Stimulated activated CD4-positive, alpha-beta T cell treated with anti-CD3 and anti-CD28 coated beads, TNF-alpha, amount 100 ng/mL, for 48 hours (primary cell): ENCODE measurements at places on chromosomes 16 and 17.

DNA sequence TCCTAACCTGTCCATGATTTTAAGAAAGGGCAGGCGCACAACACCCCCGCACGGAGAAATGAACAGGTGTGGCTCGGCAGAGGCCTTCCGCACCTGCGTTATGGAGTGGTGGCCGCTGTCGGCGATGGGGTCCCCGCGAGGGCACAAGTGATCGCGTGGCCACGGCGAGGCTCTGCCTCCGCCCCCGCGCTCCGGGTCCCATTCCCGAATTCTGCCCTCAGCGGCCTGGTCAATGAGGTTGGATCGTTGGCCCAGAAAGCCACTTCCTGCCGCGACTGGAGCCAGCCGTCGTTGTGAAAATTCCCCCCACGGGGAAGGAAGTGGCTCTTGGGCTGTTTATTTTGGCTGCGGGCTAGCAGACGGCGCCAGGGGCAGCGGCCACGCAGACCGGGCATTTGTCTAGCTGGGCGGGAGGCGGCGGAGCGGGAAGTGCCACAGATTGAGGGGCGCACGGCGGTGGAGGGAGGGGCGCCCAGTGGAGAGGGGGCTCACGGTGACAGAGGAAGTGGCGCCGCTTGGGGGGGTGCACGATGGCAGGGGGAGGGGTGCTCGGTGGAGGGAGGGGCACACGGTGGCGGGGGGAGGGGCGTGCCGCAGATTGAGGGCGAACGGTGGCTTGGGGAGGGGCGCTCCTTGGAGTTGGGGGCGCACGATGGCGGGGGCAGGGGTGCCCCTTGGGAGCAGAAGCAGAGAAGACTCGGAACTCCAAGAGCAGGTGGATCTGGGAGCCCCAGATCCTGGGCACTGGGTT, 25.0 kb downstream of the MRC2 start:
- DNase-seq = peak; percentile 14

DNA sequence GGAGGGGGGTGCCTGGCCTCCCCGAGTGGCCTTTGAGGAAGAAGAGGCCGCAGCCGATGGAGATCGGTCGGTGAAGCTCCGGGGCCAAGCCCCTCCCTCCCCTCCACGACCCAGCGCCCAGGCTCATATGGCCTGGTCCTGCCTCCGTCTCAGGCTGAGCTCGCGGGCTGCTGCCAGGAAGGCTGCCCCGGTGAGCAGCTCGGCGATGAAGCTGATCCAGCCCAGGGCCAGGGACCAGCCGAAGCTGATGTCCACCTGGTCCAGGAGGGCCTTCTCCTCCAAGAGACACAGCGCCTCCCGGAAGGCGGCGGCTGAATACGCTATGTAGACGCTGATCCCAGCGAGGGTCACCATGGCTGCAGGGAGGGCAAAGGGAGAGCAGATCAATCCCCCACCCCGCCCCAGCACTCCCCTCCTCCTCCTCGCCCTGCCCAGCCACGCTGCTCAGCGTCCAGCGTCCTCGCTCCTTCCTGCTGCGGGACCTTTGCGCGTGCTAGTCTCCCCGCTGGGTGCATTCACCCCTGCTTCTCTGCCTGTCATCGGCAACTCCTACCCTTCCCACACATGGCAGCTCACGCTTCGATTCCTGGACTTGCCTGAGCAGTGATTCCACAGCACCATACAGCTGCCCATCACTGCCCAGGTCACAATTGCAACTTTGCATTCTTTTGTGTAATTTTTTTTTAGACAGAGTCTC, 20.5 kb downstream of the TMEM114 start:
- no peak for DNase-seq

- no peak for DNase-seq
These were observed 12.8 kb downstream of the CRISPLD2 start for GRCh38 chr16:84832488-84833143.

DNA sequence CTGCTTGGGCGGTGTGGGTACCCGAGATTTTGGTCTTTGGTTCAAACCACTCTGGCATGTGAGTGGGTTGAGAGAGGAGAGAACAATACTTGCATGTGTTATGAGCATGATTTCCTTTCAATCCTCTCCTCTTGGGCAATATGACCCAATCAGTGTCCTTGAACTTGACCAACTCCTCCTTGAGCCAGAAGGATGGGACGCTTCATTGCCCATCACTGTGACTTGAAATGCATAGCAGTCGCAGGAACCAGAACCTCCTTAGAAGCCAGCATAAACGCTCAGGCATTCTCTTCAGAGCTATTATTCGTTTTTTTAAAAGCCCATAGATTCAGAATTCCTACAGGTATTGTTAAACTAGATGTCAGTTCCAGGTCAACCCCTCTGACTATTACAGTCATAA, 367.4 kb downstream of the HAPSTR1 start:
- DNase-seq = no peak

DNA sequence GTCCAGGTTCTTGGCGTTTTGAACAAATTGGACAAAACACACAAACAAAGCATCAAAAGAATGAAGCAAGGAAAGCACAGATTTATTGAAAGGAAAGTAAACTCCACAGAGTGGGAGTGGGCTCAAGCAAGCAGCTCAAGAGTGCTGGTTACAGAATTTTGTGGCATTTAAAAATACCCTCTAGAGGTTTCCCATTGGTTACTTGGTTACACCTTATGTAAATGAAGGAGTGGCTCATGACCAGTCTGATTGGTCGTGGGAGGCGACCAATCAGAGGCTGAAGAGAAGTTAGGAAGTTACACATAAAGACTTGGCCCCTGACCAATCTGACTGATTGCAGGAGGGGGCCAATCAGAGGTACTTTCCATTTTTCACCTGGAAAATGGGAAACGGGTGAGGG, 1373.8 kb upstream of the GOT2 start:
- DNase-seq = no peak

DNA sequence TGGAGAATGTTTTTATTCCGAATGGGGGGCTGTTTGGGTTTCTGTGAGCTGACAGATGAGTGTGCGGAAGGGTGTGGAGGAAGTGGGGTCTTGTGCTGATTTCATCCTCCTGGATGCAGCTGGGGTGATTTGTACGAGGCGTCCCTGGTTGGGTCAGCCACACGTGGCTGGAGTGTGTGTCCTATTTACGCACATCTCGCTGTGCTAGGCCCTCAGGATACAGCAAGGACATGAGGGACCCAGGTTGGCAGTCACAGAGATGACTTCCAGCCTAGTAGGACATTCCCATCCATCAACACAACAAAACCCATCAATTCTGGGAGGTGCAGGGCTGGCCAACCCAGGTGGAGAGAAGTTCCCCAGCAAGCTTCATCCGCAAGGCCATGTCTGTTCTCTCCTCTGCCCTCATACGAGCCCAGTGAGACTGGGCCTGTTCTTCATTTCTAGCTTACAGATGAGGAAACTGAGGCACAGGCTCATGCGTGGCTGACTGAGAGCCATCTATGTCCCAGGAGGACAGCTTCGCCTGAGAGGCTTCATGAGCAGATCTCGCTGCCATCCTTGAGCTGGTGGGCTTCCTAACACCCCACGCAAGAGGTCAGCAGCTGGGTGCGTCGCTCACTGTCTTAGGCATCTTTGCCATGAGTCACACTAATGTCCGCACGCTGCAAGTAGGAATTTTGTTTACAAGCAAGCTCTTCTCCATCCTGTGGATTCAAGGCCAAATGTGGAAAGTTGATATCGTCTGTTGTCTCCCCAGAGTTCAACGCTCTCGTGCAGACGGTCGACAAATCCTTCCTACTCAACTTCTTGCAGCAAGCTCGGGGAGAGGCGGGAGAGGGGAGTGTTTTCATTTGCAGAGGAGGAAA, 24.4 kb downstream of the IRF8 start:
- no peak for DNase-seq

GRCh38 chr17:47621293-47622179, 28.2 kb upstream of the KPNB1 start:
- DNase-seq = no peak

- DNase-seq = no peak
These were observed 530.4 kb downstream of the XYLT1 start for GRCh38 chr16:16940351-16940750.

GRCh38 chr17:48011405-48012150, 26.0 kb downstream of the COPZ2 start:
- DNase-seq = peak; percentile 38

- DNase-seq = no peak
These were observed 9.2 kb upstream of the MSLN start for GRCh38 chr16:751152-752006.

DNA sequence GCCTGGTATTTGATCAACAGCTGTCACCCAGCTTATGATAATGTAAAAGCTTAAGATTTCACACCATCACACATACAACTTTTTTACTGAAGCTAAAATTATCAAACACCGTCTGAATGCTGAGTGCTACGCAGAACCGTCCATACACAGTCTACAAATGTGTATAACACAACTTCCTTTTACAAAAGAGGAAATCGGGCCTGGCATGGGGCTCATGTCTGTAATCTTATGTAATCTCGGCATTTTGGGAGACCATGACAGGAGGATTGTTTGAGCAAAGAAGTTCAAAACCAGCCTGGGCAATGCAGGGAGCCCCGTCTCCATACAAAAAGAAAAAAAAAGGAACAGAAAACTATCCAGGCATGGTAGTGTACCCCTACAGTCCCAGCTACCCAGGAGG, 19.6 kb upstream of the QRICH2 start:
- DNase-seq = no peak

DNA sequence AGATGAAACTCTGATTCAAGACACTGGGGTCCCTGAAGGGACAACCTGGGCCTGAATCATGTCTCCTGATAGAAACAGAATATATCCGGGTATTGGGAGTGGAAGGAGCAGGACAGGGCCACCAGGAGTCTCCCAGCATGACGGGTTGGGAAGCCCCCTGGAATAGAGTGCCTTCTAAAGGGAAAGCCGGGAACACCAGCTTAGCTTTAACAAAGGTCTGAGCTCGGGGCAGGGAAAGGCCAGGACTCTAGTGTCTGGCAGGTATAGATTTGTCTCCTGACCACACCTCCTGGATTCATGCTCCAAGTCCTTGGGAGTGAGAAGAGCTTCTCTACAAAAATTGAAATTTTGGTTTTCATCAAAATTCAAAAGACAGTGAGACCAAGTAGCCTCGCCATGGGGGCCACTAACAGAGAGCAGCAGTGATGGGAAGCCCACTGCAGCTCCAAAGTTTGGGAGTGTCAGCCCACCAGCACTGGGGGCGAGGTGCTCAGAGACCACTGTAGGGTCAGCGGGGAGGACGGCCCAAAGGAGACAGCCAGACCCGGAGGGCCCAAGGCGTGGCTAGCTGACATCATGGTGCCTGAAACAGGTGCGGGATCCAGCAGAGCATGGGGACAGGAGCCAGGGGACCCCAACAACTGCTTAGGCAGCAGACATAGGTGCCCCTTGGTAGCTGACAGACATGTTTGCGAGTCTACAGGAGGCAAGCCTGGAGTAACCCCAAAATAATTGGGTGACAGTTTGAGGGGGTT, 81.0 kb downstream of the C16orf78 start:
- DNase-seq = no peak

DNA sequence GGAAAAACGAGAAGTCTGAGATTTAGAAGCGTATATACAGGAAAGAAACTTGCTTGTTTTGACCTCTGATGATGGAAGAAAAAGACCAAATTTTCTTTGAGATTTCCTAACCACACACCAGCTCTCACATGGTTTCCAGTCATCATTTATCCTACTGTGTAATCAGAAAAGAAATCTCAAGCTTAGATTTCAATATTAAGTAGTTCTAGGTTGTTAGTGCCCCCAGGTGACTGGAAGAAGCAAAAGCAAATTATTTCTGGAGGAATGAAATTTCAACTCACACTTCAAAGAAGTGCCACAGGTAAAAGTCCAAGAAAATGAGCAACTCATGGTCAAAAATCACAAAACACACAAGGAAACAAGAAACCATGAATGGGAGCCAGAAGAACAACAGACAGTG, 51.8 kb upstream of the KDM6B start:
- no peak for DNase-seq

GRCh38 chr17:20235747-20236146, 226.6 kb downstream of the SPECC1 start:
- DNase-seq = no peak

DNA sequence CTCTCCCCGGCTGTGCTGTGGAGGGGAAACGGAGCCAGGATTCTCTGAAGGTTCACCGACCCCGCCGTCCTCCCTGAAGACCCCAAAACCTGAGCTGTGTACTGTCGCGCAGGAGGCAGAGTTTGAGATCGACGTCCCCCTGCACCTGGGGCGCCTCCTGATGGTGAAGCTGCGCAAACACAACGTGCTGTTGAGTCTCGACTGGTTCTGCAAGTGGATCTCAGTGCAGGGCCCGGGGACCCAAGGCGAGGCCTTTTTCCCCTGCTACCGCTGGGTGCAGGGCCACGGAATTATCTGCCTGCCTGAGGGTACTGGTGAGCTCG, 62.6 kb upstream of the TEKT1 start:
- peak; percentile 15 for DNase-seq

DNA sequence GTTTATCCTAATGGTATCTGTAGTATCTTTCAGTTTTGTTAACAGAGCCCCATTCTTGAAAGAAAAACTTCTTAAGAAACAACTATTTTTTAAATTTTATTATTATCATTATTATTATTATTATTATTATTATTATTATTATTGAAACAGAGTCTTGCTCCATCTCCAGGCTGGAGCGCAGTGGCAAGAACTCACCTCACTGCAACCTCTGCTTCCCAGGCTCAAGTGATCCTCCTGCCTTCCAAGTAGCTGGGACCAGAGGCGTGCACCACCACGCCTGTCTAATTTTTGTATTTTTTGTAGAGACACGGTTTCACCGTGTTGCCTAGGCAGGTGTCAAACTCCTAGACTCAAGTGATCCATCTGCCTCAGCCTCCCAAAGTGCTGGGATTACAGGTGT, 23.4 kb downstream of the SUPT6H start:
- DNase-seq = no peak

DNA sequence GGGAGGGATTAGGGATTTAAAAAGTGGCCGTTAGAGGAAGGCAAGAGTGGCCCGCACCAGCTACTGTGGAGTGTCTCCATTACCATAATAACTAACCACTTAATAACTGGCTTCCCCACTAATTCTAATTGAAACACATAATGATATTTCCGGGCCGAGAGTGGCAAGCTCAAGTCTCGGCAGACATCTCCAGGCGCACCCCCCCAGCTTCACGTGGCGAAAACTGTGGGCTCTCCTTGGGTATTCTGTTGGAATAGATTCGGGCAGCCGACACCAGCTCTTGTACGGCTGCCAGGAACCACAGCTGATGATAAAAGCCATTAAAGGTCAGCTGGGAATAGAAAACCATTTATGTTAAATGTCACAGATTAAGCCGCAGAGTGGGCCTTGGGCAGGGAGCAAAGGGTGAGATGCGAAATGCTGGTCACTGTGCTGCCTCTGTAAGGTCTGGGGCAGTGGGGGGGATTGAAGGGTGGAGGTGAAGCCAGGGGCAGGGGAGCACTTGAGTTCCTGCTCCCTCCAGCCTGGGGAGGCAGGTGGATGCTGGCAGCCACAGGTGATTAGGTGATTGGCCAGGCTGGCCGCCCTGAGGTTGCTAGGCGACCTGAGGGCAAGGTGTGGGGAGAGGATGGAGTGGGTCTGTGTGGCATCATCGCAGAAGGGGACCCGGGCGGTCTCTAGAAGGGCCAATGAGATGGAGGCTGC, 115.6 kb upstream of the SDK2 start:
- no peak for DNase-seq

- DNase-seq = no peak
These were observed 68.6 kb upstream of the TOB1 start for GRCh38 chr17:50934672-50935220.

GRCh38 chr17:12301551-12301950, 280.9 kb downstream of the MAP2K4 start:
- no peak for DNase-seq
